ENCODE measurements at places on chromosomes 11 and 22.

DNA sequence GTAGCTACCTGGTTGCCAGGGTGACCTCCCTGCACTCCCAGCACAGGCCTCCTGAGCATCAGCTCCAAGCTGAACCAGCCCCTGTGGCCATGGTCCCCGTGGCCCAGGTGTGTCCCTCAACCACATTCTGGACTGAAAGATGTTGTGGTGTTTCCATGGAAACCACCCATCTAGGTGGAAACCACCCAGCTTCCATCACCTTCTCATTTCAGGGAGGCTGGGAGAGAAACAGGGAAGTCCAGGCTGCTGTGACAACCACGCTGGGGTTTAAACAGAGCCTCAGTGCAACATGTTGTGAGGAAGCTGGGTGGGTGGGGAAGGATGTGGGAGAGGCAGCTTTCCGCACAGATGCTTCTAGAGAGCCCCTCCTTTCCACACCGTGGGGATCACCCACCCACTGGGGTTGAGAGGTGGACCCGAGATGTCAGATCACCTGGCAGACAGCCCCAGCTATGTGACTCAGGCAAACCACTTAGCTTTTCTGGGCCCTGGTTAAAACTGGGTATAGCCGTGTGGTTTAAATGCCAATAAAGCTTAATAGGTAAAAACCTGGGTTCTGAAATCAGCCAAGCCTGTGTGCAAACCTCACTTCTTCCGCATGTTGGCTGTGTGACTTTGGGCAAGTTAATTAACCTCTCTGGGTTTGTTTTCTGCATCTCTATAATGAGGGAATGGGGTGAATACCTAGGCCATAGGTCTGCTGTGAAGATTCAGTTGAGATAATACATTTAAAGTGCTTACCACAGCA, 46.4 kb downstream of the CD82 start:
- no peak for DNase-seq

GRCh38 chr22:19533049-19533626, 8.9 kb upstream of the CLDN5 start:
- no peak for DNase-seq

DNA sequence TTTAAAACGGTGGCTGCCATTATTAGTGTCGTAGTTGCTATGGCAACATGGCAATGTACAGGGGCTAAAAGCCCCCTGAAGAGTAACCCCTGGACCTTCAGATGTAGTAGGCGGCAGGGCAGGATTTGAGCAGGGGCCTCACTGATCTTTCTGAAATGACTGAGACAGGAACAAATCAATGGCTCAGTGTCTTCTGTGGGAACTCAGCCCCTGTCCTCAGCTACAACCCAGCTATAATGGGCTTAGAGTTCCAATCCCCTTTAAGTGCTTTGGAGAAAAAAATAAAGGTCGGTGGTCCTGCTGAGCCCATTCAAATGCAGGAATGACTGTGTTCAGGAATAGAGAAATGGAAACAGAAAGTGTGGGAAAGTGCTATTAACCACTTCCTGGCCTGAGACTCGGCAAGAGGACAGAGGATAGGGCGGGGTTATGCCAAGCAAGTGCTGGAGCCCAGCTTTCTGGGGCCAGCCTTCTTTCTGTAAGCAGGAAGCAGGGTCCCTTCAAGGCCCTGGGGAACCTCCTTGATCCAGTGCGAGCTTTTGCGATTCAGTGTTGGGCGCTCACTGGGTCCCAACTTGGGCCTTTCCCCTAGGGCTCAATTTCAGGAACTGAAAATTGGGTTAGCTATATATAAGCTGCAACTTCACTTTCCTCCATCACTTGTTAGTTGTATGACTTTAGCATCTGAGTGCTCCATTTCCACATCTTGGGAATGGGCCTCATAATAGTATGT, 6.1 kb upstream of the CD82 start:
- no peak for DNase-seq

DNA sequence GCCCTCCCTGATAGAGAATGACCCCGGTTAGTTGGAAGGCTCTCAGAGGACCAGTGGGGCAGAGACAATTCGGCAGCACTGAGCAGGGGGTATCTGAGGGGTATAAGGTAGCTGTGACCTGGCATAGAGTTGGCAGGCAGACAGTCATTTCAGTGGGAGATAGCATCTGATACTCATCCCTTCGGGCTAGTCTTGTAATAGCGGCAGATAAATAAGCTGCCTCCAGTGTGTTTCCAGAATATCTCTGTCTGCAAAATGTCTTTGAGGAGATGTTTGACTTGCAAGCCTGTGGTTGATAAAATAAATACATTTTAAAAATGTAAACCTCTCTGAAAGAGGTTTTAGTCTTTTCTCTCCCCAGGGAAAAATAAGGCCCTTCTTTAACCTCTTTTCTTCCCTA, 54.2 kb downstream of the TEAD1 start:
- no peak for DNase-seq

DNA sequence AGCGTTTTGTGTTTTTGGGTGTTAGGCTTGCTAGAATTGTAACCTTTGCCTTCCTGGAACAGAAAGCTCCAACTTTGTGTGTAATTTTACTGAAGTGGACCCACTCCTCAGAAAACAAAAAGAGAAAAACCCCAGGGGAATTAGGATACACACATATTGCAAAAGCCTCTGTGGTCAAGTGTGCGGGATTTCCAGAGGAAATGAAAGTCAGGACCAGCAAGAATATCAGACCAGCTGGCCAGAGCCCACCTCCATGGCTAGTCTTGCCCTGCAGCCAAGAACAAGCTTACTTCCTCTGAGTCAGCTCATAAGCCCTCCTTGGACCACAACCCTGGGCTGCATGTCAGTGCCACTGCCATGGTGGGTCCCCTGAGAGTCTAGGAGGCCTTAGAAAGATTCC, 37.0 kb upstream of the FTH1 start:
- DNase-seq, result no peak

GRCh38 chr11:61891331-61892084, at the start of gene FADS3:
Gene FADS3, minus strand, starts transcription at chr11:61891545. Its CDS starts 164 bp downstream, at chr11:61891381.
- DNase-seq, result peak; percentile 90

DNA sequence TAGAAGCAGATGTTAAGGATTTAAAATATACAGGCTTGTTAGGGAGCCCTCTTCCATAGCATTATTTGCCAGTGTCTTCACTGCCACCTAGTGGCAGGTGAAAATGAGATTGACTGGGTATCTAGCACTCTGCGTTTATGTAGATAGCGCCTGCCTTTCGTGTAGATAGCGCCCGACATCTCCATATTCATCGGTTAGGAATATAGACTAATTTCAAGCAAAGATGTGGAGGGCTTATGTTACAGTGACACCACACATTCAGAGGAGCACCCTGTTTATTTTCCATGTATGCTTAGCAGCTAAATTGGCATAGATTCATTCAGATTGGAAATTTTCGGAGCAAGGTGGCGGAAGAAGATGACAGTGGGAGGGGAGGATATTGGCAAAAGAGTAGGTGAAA, 72.0 kb downstream of the SLC5A12 start:
- no peak for DNase-seq

GRCh38 chr11:3994030-3994640, 100.5 kb upstream of the RRM1 start:
- no peak for DNase-seq

DNA sequence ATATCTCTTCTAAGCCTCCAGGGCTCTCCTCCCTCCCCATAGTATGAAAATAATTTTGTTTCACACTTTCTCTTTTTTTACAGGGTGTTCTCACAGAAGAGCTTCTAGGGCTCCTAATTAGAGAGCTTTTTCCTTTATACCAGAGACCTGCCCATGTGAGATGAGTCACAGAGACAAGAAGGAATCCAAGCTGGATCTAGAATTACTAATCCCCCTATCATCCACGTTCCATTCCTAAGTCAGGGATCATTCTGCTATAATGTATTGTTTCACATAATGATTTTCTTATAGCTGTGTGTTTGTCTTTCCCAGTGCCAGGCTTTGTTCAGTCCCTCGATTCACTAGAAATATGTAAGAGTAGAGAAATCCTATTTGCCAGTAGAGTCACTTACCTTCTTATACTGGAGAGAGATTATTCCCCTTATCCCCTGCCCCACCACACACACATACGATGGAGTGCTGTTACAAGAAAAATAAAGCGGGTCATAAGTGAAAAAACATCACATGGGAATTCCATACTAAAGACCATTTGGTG, 778.3 kb upstream of the LRRC4C start:
- no peak for DNase-seq

DNA sequence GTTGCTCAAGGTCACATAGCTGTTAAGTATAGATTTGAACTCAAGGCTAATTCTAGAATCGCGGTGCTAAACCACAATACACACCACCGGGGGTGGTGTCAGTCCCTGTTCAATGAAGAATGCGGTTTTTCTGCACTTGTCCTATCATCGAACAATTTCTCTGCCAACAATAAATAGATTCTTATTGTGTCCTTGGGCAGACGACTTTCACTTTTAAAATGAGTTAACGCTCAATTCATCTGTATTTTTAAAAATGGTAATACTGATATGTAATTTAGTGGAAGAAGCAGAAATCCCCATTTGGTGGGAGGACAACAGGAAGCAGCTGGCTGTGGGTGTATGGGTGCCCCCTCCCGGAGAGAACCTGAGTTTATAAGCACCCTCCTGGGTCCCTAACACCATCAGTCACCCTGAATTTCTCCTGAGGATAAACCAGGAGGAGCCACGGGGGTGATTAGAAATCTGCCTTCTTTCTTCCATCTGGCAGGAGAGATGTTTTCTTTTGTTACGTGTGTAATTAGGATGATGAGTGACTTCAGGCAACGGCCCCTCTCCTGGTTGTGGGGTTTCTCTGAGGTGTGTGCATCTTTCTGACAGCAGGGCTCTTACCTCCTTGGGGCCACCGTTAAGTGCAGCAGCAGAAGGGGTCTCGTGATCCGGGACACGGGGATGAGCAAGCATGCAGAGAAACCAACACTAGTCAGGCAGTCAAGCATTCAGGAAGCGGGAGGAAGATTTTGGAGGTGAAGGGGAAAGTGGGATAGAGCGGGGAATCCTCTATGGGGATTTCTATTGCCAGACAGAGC, 87.7 kb downstream of the GRAMD1B start:
- DNase-seq, result no peak

GRCh38 chr11:66663741-66664296, 13.9 kb downstream of the RBM4B start:
- no peak for DNase-seq

GRCh38 chr11:92531065-92531739, 306.6 kb downstream of the FAT3 start:
- DNase-seq, result no peak

DNA sequence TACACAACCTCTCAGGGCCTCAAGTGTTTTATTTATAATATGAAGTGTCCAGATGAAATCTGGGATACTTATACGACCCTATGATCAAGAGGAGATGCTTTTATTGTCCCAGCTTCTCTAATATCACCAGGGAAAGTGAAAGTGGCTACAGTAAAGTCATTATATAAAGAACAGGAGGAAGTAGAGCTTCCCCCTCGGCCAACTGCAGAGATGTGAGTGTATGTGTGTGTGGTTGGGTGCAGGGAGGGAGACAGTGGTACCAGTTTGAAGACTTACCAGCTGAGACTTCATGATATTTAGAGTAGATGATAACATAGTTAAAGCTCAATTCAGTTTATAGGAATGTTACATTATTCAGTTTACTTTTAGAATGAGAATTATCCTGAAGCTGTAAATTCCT, 373.6 kb upstream of the DDI1 start:
- no peak for DNase-seq

DNA sequence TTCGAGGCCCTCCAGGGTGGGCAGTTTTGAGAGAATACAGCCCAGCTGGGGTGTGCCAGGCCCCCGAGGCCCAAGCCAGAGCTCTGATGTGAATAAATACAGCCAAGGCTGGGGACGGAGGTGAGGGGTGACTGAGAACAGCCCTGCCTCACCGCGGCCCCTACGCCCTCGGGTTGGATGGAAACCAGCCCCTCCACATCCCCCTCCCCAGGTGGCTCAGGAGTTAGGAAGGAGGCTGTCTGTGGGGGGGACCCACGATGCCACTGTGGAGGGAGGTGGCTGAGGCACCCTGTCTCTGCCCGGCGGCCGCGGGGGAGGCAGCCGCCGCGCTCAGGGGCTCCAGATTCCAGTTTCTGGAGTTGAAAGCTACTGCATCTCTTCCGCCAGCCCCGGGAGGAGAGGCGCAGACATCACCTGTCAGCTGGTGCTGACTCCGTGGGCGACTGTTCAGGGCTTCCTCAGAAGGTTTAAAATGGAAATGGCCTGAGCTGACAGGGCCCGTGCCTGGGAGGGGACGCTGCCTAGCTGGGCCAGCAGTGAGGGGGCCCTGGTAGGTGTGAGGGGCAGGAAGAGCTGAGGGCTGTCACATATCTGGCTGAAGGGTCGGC, 1.4 kb downstream of the FLRT1 start:
- DNase-seq, result no peak

DNA sequence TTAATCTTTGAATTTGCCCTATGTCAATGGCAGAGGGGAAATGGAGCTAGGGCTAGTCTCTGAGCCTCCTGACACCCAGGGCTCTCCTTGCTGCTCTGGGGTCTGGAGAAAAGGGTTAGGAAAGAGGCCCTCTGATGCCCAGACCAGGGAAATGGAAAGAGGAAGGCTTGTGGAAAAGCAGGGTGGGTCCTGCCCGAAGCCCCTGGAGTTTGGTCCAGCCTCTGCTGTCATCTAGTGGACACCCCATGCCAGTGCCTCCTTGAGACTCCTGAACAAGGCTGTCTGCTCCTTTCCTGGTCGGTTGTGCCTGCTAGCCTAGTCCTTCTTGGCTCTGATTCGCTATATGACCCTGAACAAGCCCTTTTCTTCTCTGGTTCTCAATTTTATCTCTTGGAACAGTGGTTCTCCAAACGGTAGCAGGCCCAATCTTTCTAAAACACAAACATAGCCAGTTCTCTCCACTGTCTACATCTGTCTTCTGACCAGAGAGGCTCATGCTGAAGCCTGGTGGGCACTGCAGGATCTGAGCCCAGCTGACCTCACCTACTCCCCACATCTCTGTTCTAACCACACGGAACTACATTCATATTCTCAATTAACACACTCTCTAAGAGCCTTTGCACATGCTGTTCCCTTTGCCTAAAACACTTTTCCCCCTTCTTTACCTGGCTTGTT, 8.8 kb upstream of the PLA2G3 start:
- peak; percentile 71 for DNase-seq

All from lower lobe of right lung (tissue), 2 donors.